ENCODE measurements at places on chromosomes 2 and 18. TPM values are rescaled to one million over a fixed set of nuclear protein-coding genes. Genes with fewer than 3 reads are reported as not detected.

DNA sequence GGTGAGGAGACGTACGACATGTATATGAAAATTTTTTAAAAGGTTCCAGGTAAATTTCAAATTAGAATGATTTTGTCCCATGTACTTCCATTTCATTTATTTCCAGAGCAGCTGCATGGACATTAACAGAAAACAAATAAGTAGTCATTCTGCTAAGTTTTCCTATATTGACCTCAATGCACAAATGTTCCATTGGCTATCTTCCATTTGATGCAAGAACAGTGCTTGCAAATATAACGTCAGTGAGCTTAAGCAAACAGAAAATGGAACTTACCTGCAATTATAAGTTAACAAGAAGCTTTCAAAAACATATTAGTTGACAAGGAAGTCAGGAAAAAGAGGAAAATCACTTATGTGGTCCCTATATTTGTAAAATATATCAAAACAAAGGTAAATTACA, 16.6 kb downstream of the PAIP2B start:
- DNase-seq: no peak

GRCh38 chr2:150228936-150229335, 258.5 kb downstream of the RND3 start:
- no peak for DNase-seq

- DNase-seq: no peak
Observed at GRCh38 chr2:30145826-30146336, 926 bp upstream of the YPEL5 start.

DNA sequence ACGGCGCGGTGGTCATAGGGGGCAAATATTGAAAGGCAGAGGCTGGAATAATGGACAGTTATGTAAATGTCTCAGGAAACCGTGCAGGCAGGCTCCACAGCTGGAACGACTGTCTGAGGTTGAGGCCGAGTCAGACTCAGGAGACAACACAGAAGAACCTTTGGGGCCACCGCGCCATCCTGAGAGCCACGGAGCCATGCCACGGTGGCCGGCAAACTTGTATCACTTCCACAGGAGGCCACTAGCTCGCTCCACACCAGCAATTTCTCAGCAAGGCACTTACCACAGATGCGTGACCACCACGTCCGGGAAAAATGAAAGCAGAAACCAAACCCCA, 156.7 kb upstream of the SALL3 start:
- no peak for DNase-seq

DNA sequence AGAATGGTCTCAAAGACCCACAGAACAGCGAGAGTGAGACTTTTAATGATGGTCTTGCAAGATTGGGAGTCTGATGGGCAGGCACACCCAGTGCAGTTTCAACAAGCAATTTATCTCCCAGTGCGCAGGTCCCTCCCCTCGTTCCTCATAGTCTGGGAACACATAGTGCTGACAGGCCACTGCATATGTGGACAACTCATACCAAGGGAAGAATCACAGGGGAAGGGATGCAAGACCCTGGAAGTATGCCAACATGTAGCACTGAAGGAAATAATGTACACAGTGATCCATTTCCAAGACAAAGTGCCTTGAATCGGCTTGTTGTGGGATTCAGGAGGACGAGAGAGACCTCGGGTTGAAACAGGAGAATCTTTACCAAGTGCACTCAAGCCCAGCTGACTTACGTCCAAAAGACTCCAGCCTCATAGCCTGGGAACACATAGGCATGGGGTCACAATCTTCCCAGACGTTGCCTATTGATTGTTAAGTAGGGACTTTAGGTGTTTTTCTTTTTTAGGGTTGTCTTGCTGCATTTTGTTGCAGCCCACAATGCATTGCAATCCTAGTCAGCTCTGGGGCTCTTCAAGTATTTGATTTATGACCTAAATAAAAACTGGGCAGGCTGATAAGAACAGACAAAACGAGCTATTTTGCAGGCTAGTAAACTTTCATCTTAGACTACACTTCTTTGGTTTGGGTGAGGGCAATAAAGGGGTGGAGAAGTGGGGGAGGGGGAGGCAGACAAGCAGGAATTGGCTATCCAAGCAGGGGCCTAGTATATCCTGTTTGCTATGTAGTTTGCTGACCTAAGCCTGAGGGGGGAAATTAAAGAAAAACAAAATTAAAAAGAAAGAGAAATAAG, 24.7 kb upstream of the SERPINB5 start:
- no peak for DNase-seq

- no peak for DNase-seq
Observed at GRCh38 chr2:189199797-189200196, 20.2 kb upstream of the COL5A2 start.

CFC1 gene
- not detected for polyA plus RNA-seq

E2F6 gene
- 6.4 TPM for polyA plus RNA-seq

CHRNA1 gene
- polyA plus RNA-seq: not detected

REG3A gene
- polyA plus RNA-seq: not detected

Measured in CD14-positive monocyte (primary cell).